ENCODE measurements at places on chromosomes 7 and 10.

- DNase-seq: no peak
Measured at GRCh38 chr7:44259547-44260457, 59.0 kb downstream of the YKT6 start.

DNA sequence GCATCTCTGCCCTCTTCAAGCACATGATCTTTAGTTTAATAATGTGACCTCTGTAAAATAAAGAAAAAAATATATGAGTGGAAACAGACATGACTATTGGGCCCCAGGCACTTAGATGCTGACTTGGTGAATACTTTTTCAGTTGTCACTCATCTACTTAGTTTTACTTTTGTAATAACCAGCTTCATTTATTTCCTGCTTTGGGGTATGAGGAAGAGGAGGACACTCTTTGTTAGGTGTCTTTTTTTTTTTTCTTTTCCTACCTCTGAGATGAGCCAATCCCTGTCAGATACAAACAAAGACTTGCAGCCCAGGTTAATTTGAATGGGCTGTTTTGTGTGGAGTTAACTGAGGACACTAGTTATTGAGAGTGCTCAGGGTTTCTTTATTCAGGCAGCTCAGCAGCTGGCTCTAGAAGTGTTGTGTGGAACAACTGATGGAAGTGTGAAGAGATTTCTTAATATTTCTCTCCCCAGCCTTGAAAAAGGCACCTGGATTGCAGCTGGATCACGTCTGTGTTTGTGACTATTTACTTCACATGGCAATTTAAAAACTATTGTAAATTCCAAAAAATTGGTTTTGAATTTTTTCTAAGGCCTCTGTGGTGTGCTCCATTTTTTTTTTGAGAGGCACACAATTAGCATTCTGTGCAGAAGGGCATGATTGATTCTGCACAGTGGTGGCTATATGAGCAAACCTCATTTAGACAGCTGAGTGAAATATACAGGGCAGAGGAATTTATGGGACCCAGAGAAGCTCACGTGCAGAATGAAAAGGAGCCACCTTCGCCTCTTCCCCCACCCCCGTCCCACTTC, 333.8 kb downstream of the LRMDA start:
- DNase-seq: no peak

DNA sequence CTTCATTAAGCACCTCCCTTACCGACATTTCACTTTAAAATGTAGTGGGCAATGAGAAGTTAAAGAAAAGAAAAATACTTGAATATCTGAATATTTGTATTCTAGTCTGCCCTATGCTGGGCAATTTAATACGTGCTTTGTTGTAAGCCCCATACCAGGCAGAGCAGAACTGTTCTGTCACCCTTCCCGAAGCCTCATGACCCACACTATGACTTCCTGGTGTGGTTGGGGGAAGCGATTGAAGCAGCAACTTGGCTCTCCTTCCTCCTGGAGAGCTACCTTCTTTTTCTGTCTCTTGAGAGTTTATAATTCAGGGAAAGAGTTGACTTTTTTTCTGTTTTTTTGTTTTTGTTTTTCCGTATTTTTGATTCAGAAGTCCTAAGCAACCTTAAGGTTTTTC, 243.7 kb downstream of the INHBA start:
- no peak for DNase-seq

GRCh38 chr7:113268757-113269156, 150.4 kb upstream of the SMIM30 start:
- no peak for DNase-seq

DNA sequence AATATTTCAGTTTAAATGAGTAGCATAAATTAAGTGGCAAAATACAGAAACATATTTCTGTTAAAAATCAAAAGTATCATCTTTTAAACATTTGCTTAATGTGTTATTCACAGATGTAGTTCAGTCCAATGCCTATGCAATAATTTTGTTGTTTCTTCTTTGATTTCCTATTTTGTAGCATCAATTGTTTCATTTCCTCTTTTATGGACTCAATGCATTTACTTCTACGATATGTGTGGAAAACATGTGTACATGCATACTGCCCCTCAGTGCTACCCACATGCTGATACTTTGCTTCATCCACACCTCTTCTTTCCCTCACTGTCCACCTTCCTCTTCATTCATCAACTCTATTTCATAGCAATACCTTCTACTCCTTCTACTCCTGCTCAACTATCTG, 108.1 kb downstream of the PTN start:
- no peak for DNase-seq

GRCh38 chr7:111730476-111731300, 168.4 kb upstream of the IMMP2L start:
- no peak for DNase-seq

DNA sequence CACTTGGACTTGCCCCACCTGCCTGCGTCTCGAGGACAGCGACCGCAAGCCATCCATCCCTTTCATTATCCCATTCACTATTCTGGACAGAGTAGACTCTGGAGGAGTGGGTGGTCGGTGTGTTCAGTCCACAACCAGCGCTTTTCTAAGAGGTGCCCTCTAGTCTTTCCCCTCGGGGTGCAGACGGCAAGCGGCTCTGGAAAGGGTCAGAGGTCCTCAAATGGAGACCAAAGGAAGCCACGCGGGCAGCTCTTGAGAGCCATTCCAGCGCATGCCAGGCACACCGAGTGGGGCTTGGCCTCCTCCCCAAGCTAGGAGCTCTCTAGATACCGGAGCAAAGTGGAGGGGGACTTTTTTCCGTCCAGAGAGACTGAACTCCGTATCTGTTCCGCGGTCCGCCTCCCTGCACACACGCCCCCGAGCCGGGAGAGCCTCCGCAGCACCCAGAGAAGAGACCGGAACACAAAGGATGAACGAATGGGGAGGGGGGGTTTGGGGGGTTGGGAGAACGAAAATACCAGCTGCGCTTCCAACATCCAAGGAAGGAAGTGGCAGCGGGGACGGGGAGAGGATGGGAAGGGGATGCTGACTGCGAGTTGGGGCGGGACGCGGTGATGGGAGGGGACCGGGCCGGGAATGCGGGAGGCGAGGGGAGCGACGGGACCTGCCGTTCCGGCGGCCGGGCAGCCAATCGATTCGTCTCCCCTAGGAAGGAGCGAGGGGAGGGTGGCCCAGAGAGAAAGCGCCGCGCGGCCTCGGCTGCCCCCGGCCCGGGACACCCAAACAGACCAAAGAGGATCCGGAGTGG, 515 bp downstream of the GSDME start:
- DNase-seq: peak; percentile 37

GRCh38 chr10:28768227-28768626, 90.9 kb downstream of the BAMBI start:
- DNase-seq: no peak

GRCh38 chr7:102942868-102943267, 30.1 kb downstream of the LRRC17 start:
- no peak for DNase-seq

- DNase-seq: no peak
Measured at GRCh38 chr10:47249881-47250280, 50.1 kb upstream of the GDF10 start.
